GM03348 (cell line): ENCODE measurements at places on chromosomes 6 and 20.

DNA sequence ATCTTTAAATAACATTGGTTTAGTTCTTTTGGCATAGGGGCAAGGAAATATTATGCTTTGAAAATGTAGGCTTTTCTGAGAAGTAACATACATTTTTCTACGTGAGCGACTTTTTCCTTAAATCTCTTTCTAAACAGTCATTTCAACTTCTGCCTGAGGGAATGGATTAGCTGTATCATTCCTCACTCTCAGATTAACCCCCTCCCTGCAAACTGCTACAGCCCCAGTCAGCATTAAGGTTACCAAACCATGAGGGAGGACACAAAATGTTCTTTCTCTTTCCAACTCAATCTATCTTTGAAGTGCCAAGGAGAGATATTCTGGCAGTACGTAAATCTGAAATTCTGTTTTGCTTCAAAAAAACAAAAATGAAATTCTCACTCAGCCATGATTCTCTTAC lies 231.3 kb upstream of the FLRT3 start:
- no peak for DNase-seq

DNA sequence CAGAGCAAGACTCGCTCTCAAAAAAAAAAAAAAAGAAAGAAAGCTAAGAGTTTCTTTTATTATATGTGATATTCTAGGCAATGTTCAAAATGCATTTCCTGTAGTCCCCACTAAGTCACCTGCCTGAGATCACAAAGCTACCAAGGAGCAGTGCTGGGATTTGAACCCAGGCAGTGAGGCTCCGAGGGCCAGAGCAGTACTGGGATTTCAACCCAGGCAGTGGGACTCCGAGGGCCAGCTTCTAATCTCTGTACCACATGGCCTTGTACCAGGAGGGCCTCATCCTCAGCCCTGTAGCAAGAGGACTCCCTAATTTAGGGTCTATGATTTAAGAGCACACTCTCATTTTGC lies 39.7 kb downstream of the ZMYND8 start:
- DNase-seq = no peak

DNA sequence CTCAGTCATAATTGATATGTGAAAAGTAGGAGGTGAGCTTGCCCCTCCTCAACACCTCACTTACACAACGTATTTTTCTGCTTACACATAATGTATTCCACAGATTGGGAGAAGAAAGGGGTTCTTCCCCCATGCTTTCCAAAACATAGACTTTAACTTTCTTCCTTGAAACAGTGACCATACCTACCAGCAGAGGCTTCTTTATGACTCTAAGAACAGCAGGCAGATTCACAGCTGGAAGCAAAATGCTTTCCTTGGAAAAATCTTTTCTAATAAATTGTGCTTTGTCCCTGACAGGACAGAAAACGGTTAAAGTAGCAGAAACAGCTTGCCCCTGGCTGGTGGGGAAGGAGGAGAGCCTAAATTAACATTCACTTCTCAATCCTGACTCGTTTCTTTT lies 629.1 kb upstream of the IMPG1 start:
- no peak for DNase-seq

DNA sequence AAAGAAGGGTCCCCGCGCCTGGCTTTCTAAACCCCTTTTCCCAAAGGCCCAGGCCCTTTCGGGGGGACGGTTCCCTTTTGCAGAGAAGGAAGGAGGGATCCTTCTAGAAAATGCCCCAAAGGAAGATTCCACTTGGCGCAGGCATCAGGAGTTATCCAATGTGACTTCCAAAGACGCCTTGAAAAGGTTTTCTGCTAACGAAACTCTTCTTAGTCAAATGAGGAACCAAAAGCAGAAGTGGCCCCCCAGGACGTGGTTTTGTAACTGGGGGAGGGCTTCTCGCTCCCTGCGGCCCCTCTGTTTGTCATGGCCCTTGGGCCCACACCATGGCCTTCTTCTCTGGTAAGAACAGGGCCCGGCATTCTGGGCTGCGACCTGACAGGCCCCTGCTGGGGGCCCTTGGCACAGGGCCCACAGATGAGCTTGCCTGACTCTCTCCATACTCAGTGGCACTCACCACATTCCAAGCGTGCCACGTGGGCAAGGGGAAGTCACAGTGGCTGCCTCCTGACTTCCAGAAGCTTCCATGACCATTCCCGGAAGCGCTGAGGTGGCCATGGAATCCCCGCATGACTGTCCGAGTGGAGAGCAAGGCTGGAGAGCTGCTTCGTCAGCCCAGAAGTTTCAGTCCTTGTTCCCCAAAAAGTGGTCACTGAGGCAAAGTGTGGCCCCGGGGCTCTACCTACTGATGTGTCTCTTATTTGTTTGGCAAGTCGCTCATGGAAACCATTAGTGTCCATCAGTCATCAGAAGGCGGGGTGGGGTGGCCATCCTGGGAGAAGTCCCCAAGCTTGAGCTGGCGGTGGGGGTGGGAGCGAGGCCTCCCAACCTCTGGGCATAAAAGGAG lies 834 bp upstream of the CTSZ start:
- DNase-seq = no peak

DNA sequence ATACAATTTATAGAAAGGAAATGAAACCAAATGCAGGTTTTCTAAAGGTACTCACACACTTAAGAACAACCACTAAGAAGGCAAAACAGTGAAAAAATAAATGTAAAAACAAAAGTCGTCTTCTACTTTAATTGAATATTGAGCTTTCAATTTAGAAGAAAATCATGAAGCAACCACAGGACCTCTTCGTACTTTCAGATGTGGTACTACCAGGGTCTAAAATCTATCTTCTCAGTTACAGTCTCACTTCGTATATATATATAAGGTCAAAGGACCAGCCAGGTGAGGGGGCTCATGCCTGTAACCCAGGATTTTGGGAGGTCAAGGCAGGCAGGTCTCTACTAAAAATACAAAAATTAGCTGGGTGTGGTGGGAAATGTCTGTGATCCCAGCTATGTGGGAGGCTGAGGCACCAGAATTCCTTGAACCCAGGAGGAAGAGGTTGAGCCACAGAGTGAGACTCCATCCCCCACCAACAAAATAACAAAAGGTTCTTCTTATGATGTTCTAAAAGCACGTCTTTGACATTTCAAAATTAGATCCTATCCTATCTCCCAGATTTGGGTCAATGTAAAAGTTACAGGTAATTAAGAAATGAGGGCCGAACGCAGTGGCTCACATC lies 12.5 kb downstream of the ROMO1 start:
- no peak for DNase-seq
